Osteoblast (primary cell): ENCODE measurements at places on chromosomes 16 and 17. TPM values are rescaled to one million over a fixed set of nuclear protein-coding genes. Genes with fewer than 3 reads are reported as not detected.

Gene KDM8
- total RNA-seq: 2.9 and 6.2 TPM in 2 replicates

Gene CCL5
- total RNA-seq: under 0.01 and 0.36 TPM in 2 replicates

Gene ZNF205
- total RNA-seq: 17.4 and 17.7 TPM in 2 replicates

Gene KRTAP9-4
- not detected in 2 replicates for total RNA-seq

- DNase-seq: no peak
Observed at GRCh38 chr17:69269131-69269998, 40.7 kb upstream of the ABCA10 start.

DNA sequence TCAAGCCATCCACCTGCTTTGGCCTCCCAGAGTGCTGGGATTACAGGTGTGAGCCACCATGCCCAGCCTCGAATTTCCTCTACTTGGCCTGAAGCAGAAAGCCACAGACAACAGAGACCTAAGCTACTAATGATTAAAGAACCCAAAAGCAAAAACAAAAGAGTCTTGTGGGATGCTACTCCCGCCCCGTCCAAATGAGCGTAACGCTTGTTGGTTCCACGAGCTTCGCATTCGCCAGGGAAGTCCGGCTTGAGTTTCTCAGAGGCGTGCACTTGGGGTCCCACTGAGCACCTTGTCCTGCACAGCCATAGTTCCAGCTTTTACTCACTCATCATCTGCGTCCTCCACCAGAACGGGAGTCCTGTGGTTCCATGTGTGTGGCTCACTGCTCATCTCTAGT lies 16.0 kb downstream of the CEP295NL start:
- no peak for DNase-seq

DNA sequence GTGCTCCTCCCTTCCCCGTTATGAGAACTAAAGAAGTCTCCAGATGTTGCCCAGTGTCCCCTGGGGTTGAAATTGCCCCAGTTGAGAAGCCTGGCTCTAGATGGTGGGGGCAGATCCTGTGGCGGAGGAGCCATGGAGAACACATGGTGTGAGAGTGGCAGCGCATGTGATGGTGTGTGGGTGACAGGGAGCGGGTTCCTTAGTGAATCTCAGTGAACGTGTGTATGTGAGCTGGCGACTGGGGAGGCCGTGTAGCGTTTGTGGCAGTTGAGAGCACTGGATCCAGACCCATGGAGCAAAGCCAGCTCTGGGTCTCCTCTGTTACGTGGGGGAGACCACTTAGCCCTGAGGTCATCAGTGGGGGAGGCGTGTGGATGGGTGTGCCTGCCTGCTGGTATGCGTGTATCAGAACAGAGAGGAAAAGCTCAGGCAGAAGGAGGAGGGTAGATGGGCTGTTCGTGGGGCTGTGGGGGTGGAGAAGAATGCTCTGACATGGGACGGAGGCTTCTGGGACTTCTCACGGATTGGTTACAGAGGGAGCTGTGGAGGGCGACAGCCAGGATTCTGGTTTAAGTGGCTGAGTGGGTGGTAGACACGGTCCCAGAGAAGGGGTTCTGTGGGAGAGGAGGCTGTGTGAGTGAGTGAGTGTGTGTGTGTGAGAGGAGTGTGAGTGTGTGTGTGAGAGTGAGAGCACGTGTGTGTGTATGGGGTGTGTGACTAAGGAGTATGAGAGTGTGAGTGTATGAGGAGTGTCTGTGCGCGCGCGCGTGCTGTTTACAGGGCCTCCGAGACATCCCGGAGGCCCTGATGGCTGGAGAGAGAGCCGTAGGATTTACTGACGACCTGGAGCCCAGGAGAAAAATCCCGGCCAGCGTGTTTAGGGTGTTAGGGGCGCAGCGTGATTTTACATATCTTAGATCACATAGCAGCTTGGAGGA lies 193.8 kb downstream of the SNX29 start:
- DNase-seq: peak; percentile 78

GRCh38 chr16:69219279-69219678 lies 32.3 kb downstream of the SNTB2 start:
- DNase-seq: no peak
